ENCODE measurements at places on chromosomes 12 and 14. TPM values are rescaled to one million over a fixed set of nuclear protein-coding genes. Genes with fewer than 3 reads are reported as not detected.

DNA sequence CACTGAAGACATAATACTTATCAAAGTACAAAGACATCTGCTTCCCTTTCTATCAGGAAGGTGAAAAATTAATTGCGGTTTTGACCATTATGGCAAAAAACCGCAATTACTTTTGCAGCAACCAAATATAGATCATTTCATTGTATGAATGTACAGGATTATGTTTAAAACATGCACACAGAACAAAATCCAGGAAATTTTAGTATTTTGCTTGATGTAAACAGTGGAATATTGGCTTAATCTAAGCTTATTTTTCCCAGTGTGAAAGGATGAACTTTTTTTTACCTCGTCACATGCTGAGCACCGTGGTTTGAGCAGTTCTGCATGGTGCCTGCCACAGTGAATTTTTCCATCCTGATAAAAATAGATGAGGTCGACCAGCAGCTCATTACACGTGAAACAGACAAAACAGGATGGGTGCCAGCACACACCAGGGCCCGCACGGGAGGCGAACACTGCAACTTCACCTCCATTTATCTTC, 121.2 kb downstream of the PRICKLE1 start:
- H3K27me3 ChIP-seq: peaks cover 20% of the 10 kb centered on the region
- no peak for DNase-seq
- H3K4me3 ChIP-seq: no peak overlapping the region

- H3K27me3 ChIP-seq: no peaks in the 10 kb centered on the region
- H3K4me1 ChIP-seq: no peaks in the 10 kb centered on the region
- no peak overlapping the region for H3K4me3 ChIP-seq
- no peak overlapping the region for H3K27ac ChIP-seq
Observed at GRCh38 chr12:33052141-33053051, 155.8 kb upstream of the PKP2 start.

GRCh38 chr12:28167981-28168485, 22.2 kb upstream of the CCDC91 start:
- DNase-seq: no peak
- no peaks in the 10 kb centered on the region for H3K36me3 ChIP-seq
- no peak overlapping the region for H3K27ac ChIP-seq
- H3K27me3 ChIP-seq: no peaks in the 10 kb centered on the region
- H3K4me3 ChIP-seq: no peak overlapping the region
- H3K4me1 ChIP-seq: no peaks in the 10 kb centered on the region

GRCh38 chr12:111788178-111788654, 21.5 kb downstream of the ALDH2 start:
- no peak overlapping the region for H3K27ac ChIP-seq
- no peaks in the 10 kb centered on the region for H3K4me1 ChIP-seq
- DNase-seq: no peak
- H3K27me3 ChIP-seq: no peaks in the 10 kb centered on the region
- no peak overlapping the region for H3K4me3 ChIP-seq

DNA sequence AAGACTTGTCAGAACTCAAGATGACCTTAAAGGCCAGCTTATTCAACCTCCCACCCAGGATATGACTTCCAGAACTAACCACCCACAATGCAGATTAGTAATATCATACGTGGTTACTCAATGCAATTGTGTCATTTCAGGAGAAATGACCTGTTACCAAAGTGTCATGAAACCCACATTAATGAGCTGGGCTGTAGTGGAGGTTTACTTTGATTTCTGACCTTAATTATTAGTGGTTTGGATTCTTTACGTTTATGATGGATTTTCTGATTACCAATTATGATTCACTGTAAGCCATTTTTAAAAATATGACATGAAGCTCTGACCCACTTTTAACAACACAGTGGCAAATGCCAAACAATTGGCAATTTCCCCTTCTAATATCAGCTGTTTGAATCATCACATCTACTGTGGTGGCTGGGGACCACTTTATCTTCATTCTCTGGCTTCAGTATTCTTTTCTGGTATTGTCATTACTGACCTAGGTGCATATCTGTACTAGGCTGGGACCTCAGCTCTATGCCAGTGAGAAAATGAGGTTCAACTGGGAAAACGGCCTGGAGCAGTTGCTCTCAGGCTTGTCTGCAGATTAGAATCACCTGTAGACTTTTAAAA, 223.3 kb downstream of the RGS6 start:
- no peaks in the 10 kb centered on the region for H3K27me3 ChIP-seq
- no peak overlapping the region for H3K4me3 ChIP-seq
- H3K27ac ChIP-seq: no peak overlapping the region
- DNase-seq: no peak
- H3K4me1 ChIP-seq: no peaks in the 10 kb centered on the region
- no peaks in the 10 kb centered on the region for H3K36me3 ChIP-seq

GRCh38 chr12:52423035-52423434, 11.1 kb downstream of the KRT75 start:
- H3K4me3 ChIP-seq: no peak overlapping the region
- no peaks in the 10 kb centered on the region for H3K36me3 ChIP-seq
- H3K27me3 ChIP-seq: no peaks in the 10 kb centered on the region
- no peak overlapping the region for H3K27ac ChIP-seq

DNA sequence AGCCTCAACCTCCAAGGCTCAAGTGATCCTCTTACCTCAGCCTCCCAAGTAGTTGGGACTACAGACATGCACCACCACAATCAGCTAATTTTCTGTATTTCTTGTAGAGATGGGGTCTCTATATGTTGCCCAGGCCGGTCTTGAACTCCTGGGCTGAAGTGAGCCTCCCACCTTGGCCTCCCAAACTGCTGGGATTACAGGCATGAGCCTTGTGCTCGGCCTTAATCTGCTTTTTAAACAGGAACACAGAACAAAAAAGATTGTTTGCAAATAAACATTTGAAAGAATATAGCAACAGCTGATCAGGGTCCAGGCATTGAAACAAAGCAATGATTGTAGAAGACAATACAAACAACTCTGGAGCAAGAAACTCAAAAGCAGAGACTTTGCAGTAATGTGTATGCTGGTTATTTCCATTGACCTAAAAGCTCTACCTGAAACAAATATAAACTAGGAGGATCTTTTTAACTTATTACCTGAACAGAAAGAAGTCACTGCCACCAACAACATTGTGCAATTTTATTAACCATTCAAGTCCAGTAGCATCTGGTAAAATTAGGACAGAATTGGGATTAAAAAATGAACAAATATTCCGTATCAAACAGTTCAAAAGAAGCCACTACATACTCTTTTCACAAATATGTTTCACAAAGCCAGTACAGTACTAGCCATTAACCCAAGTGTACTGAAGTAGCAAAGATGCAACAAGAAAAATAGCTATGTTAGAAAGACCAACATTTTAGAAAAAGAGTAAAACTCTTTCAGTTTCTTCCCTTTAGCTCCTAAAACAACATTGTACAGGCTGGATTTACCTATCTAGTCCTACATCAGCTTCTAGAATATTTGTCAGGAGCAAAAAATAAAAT, 14.2 kb downstream of the AMN1 start:
- no peaks in the 10 kb centered on the region for H3K4me1 ChIP-seq
- no peak for DNase-seq
- H3K27me3 ChIP-seq: no peaks in the 10 kb centered on the region
- no peak overlapping the region for H3K27ac ChIP-seq
- peaks cover 2% of the 10 kb centered on the region for H3K36me3 ChIP-seq

IFI27 gene
- 2.9 TPM for total RNA-seq

GRCh38 chr12:100173111-100173510, 27.5 kb upstream of the ACTR6 start:
- H3K27ac ChIP-seq: no peak overlapping the region
- H3K27me3 ChIP-seq: no peaks in the 10 kb centered on the region
- no peaks in the 10 kb centered on the region for H3K4me1 ChIP-seq

TAS2R8 gene
- total RNA-seq: not detected

DNA sequence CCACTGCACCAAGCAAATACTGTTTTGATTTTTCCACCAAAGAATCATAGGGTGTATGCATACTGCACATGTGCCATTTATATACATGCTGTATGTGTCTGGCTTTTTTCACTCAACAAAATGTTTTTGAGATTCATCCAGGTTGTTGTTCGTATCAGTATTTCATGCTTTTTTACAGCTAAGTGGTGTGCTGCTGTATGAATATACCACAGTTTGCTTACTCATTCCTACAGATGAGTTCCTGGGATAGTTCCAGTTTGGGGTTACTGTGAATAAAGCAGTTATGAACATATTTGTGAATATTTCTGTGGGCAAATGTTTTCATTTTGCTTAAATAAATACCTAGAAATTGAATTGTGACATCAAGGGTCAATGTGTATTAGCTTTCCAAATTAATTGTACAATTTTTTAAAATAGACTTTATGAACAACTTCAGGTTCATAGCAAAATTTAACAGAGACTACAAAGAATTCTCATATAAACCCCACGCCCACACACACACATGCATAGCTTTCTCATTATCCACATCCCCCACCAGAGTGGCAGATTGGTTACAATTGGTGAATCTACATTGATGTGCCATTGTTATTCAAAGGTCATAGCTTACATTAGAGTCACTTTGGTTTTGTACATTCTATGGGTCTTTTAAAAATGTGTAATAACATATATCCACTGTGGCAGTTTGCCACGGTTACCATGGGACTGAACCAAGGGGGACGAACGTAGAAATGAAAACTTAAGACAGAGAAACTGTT, 6.9 kb upstream of the KRT6A start:
- no peaks in the 10 kb centered on the region for H3K4me1 ChIP-seq
- DNase-seq: no peak
- no peak overlapping the region for H3K27ac ChIP-seq
- peaks cover 7% of the 10 kb centered on the region for H3K27me3 ChIP-seq

Measured in CD4-positive, CD25-positive, alpha-beta regulatory T cell (primary cell).